ENCODE measurements at places on chromosomes 1 and 21.

GRCh38 chr1:16067127-16067768 is 6.2 kb downstream of the FAM131C start:
- DNase-seq: no peak

DNA sequence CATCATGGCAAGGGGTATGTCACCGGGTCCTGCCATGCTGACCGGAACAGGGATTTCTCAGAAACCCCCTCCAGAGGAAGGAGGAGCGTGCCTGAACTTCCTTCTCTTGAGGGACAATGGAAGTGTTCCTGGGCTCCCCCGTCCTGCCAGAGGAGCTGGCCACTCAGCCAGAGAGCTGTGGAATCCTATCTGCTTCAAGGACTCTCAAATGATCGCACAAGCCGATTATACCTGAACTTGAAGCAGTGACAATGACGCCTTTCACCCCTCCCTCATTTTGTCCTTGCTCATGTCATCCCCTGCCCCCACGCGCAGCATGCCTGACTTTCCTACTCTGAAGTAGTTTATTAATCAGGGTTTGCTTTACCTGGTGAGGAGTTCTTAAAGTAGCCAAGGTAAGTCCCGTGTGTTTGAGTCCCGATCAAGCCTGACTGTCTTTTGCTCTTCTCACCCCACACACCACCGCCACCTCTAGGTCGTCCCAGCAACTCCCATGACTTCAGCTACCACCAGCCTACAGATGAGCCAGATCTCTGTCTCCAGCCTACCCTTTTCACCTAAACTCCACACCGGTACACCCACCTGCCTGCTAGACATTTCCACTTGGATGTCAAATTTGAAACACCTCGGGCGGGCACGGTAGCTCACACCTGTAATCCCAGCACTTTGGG is 25.0 kb upstream of the PRELP start:
- DNase-seq: no peak

GRCh38 chr21:46219591-46220239 is 8.9 kb downstream of the LSS start:
- no peak for DNase-seq

DNA sequence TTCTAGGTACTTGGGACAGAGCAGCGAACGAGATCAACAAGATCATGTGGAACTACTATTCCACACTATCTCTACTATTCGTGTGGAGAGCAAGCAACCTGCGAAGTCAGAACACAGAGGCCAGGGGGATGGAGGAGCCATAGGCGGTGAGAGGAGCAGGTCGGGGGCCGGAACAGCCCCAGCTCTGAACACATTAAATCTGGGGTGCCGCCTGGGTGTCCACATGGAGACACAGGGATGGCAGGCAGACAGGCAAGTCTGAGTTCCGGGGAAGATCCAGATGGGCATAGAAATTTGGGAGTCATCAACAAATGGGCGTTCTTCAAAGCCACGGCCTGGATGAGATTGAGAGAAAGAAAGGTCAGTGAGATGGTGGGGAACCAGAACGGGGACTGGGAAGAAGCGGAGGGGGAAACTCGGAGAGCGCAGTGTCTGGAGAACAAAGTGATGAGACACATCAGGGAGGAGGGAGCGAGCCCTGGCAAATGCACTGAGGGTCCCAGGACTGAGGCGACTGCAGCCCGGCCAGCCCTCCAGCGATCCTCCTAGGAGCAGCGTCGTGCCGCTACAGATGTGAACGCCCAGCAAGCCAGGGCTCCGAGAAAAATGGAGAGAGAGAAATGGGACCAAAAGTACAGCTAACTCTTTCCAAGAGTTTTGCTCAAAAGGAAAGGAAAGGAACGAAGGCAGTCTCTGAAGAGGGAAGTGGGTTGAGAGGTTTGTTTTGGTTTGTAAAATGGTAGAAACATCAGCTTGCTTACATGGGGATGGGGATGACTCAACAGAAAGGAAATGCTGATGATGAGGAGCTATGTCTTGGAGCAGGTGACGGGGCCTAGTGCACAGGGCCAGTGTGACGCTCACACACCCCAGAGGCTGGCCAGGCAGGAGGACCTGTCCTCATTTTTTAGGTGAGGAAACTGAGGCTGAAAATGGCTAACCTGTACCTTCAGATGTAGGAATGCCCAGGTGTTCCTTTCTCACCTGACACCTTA is 84.5 kb downstream of the GLIS1 start:
- DNase-seq: no peak

DNA sequence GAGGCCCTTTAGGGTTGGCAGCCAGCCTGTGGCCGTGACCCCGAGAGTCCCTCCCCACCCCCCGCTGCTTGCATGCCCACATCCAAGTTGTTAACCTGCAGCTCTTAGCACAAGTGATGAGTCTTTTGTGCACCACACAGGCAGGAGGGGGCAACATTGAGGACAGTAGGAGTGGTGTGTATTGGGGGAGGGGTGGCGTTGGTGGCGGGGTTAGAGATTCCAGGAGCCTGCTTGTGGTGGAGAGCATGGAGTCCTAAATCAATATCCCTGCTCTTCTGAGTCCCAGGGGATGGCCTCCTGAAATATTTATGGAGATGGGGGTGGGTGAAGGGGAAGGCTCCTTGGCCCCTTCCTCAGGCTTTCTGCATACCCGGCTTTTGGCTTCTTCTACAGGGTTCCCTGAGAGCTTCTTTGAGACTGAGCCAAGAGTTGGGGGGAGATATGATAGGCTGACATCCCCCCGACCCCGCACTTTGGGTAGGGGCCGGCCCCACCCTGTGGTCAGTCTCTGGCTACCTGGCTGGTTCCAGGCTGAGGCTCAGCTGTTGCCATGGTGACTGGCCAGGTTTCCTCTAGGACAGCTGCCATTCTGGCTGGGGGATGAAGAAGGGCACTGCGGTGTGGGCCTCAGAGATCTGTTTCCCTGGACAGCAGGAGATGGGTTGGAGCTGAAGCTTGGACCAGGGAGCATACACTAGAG is 5.0 kb downstream of the CHRNB2 start:
- DNase-seq: no peak
